ENCODE measurements at places on chromosomes 4 and X.

DNA sequence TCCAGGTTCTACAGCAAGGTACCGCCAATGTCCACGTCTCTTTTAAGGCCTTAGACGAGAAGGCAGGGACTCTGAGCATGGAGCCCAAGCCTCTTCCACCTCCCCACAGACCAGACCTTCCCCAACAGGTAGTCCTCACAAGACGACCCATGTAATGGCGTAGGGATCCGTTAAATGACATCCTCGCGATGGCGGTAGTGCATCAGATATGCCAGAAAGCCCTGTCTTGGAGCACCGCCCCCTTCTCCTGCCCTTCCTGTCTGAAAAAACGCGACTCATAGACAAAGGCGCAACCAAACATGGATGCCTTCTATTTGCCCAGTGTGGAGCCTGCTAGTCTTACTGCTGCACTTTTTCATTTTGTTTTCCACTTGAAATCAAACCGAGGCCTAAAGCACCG lies 185.4 kb downstream of the OR13H1 start:
- no peak for DNase-seq

- DNase-seq = no peak
These were observed 14.4 kb downstream of the CCDC110 start for GRCh38 chr4:185457136-185457535.

GRCh38 chrX:22660756-22661155 lies 339.0 kb upstream of the DDX53 start:
- no peak for DNase-seq

DNA sequence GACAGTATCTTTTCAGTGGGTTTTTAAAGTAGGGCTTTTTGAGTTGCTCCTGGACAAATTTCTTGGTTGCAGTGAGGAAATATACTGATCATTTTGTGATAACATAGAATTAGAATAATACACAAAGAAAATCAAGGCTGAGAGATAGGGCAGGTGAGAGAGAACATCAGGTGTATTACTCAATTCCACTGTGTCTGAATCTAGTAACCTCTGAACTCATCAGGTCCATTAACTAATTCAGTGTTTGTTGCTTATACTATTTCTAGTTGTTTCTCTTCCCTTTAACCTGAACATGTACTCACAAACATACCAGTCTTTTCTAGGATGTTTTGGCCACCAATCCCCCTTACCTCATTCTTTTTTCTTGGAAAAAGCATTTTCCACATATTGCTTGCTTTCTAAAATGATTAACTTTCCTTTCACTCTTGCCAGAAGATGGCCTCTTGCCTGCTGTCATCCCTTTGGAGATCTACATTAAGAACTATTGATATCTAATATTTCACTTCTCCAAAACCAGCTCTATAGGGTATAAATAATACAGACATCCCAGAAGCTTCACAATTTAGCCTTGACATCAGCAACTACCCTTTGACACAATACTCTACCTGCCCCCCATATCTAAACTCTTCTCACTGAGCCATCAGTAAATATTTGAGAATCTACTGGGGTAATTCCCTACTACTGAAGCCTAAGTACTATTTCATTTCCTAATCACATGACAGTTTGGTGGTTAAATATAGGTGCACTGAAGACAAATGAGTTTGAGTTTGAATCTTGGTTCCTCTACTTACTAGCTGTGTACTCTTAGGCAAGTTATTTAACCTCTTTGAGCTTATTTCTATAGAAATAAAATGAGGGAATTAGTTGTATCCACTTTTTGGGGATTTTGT lies 470.8 kb upstream of the IGFBP7 start:
- DNase-seq = no peak

DNA sequence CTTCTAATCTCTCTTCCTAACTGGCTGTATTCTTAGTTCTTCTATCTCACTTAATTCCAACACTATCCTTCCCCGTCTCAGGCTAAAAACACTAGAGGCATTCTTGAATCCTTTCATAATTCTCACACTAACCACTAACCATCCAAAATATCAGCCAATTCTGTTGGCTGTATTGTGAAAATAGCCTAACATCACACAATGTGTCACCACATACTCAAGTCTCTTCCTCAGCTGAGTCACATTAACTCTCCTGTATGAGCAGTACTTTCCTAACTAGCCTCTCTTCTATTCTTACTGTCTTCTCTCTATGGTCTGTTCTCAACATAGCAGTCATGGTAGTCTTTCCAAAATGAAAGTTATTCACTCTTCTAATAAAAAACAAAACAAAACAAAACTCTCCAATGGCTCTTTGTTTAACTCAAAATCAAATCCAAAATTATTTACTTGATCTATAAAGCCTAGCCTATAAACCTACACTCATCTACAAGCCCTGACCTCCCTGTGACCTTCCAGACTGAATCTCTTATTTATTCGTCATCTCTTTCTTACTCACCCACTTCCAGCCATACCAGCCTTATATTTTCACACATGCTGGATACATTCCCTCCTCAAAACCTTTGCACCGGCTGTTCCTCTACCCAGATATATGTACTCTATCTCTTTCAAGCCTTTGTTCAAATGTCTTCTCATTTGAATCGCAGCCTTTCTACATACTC lies 445.9 kb downstream of the TLL1 start:
- no peak for DNase-seq

GRCh38 chrX:44063606-44064005 lies 90.4 kb upstream of the NDP start:
- DNase-seq = no peak

DNA sequence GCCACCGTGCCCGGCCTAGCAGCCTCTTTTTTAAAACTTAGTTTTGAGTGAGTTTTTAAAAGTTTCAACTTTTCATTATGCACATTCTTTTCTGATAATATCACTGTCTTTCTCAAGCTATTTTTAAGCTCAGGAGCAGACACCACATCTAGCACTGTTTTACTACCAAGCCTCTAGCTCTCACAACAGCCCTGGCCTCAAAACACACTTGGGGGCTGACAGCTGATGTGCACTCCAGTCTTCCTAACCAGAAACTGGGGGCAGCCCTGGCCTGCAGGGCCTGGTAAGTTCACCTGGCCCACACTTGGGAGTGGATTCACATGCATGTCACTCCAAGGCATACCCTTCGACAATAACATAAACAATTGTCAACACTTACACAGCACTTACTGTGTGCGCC lies 34.0 kb downstream of the CENPU start:
- no peak for DNase-seq

DNA sequence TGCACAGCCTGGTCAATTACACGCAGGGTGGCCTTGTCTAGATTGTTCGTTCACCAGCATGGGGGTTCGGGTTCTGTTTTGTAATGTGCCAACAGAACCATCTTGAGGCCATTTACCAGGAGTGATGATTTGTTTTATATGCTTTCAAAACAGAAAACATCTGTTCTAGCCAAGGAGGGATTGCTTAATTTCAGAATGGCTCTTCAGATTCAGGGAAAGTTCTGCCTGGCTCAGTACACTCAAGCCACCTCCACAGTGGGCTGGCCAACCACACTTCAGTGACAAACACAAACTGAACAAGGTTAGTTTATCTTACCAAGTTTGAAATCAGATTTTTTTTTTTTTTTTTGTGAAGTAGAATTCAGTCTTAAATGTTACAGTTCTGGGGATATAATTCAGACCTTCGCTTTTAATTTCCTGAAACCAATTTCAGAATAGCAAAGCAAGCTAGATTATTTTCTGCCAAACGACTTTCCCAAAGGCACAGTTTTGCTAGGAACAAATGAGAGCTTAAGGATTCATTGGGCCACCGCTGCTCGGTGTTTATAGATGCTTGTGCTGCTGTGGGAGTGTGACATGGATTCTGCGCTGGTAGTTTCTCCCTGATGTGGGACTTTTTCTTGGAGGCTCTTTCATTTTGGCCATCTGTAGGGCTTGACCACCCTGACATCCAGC lies 23.4 kb downstream of the SMS start:
- no peak for DNase-seq
